Stimulated activated CD4-positive, alpha-beta T cell treated with anti-CD3 and anti-CD28 coated beads, Interleukin-2, amount 100 ng/mL, for 24 hours (primary cell): ENCODE measurements at places on chromosomes 6 and 20.

DNA sequence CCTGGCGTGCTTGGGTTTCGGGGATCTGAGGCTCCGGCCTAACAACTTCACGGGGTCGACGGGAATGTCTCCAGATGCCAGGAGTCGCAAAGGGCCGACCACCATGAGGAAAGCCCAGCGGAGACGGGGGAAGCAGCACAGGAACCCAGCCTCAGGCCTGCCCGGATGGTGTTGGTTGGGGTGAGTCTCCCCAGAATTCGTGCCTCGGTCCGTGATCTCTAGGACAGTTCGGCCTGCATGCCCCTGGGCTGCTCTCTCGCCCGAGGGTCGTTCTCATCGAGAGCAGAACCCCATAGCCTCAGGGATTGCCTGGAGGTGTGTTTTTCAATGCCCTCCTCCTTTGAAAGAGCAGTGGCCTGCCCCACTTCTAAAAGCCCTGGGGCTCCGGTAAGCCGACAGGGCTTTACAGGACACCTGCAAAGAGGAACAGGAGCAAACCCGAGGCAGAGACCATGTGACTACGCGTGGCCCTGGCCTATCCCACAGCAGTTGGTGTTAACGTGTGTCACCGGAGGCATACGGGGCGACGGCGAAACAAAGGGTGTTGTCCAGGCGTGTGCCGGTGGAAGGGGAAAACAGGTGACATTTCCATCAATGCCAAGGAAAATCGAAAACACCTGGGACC, 973.1 kb upstream of the DEFB115 start:
- DNase-seq: no peak

DNA sequence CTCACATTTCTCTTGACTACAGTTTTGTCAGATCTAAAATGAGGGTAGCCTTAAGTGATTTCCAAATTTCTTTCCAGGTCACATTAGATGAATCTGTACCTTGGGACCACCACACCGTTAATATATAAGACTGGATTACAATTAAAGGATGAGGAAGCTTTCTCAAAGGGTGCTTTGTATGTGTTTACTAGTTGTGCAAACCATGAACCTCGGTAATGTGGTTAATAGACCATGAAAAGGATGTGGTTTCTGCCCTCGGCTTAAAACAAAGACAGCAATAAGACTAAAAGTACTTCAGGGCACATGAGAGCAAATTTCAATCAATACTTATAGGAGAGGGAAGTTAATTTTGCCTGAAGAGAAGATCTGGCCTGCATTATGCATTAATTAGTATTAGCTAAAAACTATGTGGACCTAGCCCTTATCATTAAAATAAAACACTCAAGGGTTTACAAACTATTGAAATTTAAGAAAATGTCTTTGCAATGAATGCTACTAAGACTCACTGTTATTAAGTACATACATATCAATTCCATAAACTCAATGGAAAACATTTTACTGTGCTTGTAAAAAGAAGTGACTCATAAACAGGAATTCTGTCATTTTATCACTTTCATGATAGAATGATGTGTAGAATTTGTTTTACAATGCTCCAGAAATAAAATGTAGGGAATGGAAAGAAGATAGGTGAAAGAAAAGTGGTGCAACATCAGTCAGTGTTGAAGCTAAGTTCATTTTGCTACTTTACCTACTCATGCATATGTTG, 936 bp upstream of the TMX4 start:
- no peak for DNase-seq

DNA sequence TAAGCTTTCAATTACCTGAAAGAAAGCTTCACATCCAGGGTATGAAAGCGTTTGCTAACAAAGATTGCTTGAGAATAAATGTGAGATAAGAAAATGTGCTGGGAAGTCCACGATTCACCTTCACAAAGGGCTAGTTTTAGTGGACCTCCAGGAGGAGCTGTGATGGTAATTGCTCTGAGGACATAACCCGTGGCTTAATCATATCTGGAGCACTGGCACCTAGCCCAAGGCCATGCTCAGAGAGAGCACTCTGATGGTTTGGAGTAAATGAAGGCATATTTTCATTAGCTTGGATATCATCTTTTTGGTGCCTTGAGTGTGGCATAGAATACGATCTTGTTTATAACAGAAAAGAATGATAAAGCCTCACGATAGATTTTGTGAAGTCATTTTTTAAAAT, 46.9 kb upstream of the BACH2 start:
- no peak for DNase-seq

GRCh38 chr6:139812939-139813338, 438.5 kb upstream of the CITED2 start:
- no peak for DNase-seq

GRCh38 chr6:108423982-108424705, 129.3 kb downstream of the AFG1L start:
- no peak for DNase-seq

DNA sequence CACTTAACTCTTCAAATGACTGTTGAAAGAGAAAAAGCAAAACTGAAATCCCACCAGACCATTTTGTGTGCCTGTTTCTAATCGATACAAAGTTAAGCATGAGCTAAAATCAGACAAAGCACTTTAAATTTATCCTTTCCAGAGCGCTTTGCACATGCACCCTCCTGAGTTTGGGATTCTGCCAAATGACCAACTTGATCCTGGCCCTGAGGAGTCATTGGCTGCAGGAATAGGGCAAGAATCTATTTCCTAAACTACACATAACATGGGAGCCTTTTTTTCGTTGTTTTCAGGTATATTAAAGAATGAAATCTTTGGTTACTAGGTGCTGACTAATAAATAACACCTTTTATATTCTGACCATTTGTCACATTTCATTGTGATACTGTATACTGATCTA, 23.8 kb upstream of the MTHFD1L start:
- no peak for DNase-seq

DNA sequence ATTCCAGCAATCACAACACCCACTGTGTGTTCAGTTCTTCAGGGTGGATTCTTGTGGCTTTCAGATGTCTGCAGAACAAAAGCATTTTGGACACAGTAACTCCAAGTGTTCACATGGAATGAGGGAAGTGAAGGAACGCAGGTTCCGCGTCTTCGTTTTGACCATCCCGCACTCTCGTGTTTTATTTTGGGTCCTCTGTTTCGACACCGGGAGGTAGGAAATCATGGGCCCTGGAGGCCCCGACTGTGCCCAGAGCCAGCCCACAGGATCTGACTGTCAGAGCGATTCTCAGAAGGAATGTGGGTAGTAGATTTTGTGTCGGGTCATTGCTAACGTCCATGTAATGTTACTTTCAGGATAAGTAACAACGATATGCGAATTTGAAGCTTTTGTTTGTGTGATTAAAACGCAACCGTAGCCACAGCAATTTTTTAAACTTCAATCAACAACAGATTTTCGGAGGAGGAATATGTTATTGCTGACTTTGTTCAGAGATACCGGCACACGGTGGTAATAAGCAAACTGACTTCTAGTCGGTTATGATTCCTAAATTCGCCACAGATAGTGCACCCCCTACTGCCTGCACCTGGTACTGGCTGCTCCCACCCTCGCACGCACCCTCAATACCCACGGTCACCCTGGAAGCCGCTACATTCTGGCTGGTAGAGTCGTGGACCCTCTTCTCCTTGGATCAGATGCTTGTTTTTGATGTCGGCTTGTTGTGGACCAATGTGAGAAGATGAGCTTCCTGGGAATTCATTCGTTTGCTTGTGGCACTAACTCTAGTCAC, 10.5 kb downstream of the NPEPL1 start:
- no peak for DNase-seq

GRCh38 chr6:111871725-111872400, 1.4 kb downstream of the FYN start:
- peak; percentile 45 for DNase-seq

DNA sequence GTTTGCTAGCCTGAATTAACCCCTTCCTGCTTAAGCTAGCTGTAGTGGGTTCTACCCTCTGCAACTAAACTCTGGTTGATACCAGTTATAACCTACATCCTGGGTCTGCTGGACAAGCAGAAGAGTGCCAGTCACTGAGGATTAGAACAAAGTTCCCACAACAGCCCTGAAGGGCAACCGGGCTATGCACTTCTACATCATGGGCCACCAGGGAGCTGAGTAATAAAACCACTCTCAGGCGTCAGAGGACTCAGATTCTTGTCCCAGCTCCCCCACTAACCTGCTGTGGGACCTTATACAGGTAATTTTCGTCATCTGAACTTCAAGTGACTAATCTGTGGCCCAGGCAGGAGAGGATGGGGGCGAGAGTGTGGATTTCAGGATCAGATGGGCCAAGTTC, 56.8 kb downstream of the EYA2 start:
- no peak for DNase-seq

GRCh38 chr6:78253618-78254017, 600.8 kb downstream of the MEI4 start:
- no peak for DNase-seq

GRCh38 chr6:163494279-163494727, 79.8 kb downstream of the QKI start:
- DNase-seq: no peak

DNA sequence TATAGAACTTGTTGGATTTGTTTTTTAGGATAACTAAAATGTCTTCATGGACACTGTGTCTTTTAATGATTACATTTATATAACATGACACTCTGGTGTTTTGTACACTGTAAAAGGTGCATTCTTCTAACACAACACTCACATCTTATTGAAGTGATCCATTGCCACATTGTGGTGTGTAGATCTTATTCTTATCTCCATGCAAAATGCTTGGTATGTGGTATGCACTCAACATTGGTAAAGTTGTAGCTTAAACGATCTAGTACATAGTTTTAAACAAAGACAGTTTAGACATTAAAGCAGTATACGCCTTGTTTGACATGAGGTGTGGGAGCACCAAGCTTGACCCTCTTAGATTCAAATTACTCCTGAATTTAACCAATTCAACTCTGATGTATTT, 84.7 kb downstream of the SASH1 start:
- no peak for DNase-seq

- no peak for DNase-seq
These were observed 41.9 kb upstream of the TNFRSF21 start for GRCh38 chr6:47351621-47352020.

DNA sequence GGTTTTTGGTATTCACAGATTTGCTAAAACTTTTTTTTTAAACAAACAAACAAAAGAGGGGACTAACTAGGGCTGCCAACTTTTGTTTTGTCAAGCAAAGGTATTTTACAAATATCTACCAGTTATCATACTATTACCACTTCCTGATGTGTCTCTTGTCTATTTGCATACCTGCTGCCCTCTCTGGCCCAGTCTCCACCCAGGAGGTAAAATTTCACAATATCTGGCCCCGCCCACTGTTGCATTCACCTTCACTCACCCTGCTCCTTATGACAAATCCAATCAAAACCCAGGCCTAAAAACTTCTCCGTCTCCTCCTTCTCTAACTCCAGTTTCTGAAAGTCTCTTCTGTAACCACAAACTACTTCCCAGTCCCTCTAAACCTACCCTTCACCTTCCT, 82.2 kb downstream of the TRERF1 start:
- peak; percentile 37 for DNase-seq

DNA sequence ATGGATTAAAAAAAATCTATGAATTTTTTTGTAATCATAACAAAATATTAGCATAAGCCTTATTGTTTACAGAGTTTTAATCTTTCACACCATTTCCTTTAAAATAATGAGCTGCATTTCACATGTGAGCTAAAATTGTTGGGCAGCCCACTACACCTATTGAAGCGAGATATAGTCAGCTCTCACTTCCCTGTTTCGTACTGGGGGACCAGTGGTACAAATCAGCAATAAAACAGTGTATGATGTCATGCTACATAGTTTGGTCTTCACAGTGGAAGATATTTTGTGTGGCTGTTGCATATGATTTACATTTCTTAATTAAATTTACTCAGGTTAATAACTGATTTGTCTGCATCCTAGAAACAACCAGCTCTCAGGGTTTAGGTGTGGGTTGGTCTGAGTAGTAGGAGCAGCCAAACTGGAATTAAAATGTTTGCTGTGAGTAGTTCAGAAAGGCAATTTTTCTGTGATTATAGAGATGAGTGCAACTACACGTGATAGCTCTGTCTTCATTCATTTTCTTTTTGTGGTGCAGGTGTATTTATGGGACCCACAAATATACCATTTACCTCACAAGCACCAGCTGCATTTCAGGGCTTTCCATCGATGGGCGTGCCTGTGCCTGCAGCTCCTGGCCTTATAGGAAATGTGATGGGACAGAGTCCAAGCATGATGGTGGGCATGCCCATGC, 99.3 kb downstream of the B3GAT2 start:
- no peak for DNase-seq

GRCh38 chr6:168473197-168473596, 32.2 kb downstream of the SMOC2 start:
- no peak for DNase-seq

- DNase-seq: peak; percentile 55
These were observed 4.9 kb upstream of the DLL1 start for GRCh38 chr6:170295510-170296422.

GRCh38 chr6:157562997-157563396, 182.0 kb downstream of the ZDHHC14 start:
- DNase-seq: peak; percentile 15

DNA sequence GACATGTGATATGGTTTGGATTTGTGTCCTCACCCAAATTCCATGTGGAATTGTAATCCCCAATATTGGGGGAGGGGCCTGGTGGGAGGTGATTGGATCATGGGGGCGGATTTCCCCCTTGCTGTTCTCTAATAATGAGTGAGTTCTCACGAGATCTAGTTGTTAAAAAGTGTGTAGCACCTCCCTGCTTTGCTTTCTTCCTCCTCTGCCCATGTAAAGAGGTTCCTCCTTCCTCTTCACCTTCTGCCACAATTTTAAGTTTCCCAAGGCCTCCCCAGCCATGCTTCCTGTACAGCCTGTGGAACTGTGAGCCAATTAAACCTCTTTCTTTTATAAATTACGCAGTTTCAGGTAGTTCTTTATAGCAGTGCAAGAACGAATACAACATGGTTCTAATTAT, 2.1 kb upstream of the ZNF451 start:
- no peak for DNase-seq

GRCh38 chr6:49730251-49730650, 13.9 kb downstream of the CRISP3 start:
- no peak for DNase-seq

DNA sequence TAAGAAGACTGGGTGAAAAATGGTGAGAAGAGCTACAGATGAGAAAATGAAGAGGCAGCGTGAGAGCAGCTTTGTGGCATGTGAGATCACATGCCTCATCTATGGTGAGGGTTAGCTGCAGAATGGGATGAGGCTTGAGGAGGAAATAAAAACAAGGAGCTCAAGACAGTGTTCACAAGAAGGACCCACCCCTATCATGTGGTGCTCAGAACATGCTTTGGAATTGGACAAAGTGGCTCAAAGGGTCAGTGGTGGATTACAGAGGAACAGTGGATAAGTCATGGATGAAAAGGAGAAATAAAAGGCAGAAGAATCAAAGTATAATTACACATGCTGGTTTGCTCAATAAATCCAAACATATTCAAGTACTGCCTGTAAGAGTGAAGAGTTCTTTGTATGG, 126.9 kb upstream of the UST start:
- DNase-seq: no peak

GRCh38 chr6:10146715-10147451, 268.0 kb downstream of the TFAP2A start:
- no peak for DNase-seq

DNA sequence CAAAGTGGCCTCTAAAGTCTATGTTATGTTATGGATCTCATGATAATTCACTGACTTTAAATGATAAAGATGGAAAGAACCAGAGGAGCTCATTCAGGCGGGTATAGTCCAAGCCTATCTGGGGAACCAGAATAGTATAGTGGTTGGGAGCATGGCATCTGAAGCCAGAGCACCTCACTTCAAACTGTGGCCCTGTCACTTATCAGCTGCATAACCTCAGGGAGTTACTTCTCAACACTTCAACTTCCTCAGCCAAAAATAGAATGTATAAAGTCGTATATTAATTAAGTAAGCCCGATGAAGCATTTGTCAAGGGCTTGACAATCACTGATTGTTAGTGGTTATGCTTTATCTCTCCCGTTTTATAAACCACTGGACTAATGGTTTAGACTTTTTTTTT, 112.7 kb downstream of the RTN4IP1 start:
- DNase-seq: no peak
